IMR-90 (cell line): ENCODE measurements at places on chromosomes 5 and 9. TPM values are rescaled to one million over a fixed set of nuclear protein-coding genes. Genes with fewer than 3 reads are reported as not detected.
A peak's percentile ranks its signal among the peaks of the same experiment; 100 is the strongest.

- H3K27me3 ChIP-seq = no peaks in the 10 kb centered on the region
- no peak overlapping the region for H3K4me3 ChIP-seq
- H3K36me3 ChIP-seq = no peaks in the 10 kb centered on the region
Observed at GRCh38 chr9:108724652-108725051, 131.1 kb downstream of the ACTL7B start.

GRCh38 chr9:119283078-119283794 is 86.0 kb downstream of the BRINP1 start:
- H3K4me1 ChIP-seq = no peaks in the 10 kb centered on the region
- no peak overlapping the region for H3K27ac ChIP-seq
- H3K36me3 ChIP-seq = no peaks in the 10 kb centered on the region
- DNase-seq = no peak
- H3K4me3 ChIP-seq = no peak overlapping the region
- no peaks in the 10 kb centered on the region for H3K27me3 ChIP-seq

PDCD1LG2 gene
- 17.3 and 17.5 TPM in 2 replicates for polyA plus RNA-seq

GRCh38 chr9:79555474-79556089 is 16.2 kb upstream of the TLE4 start:
- H3K27me3 ChIP-seq = no peaks in the 10 kb centered on the region
- H3K4me3 ChIP-seq = no peak overlapping the region
- H3K27ac ChIP-seq = no peak overlapping the region
- H3K4me1 ChIP-seq = no peaks in the 10 kb centered on the region; the same call in 1 of the 2 replicates
- no peaks in the 10 kb centered on the region for H3K36me3 ChIP-seq
- DNase-seq = peak; percentile 30

DNA sequence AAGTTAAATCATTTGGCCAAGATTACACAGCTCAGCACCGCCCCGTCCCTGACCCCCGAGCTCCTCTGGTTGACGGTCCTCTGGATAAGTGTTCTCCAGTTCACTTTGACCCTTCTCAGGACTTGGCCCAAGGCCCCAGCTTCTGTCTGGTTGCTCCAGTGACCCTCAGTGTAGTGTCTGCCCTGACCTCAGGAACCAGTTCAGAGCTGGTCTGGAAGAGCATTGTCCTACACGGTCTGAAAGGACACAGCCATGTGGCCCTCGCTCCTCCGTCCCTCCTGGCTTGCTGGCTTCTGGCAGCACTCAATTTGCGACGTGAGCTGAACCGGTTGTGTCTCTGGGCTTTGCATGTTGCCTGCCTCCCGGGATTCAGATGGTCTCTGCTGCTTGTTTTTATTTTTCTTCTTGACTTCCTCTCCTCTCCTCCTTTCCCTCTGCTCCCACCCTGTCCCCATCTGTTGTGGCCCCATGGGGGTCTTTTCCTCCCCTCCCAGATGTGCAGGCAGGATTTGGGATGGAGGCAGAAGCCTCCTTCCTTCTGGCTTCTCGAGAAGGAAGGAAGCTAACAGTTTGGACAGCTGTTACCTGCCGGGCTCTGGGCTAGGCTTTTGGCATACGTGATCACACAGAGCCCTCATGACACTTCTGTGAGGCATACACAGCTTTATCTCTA is 72.0 kb downstream of the PPARGC1B start:
- no peak for DNase-seq
- H3K27ac ChIP-seq = no peak overlapping the region
- H3K27me3 ChIP-seq = no peaks in the 10 kb centered on the region
- H3K4me3 ChIP-seq = no peak overlapping the region

- H3K4me3 ChIP-seq = no peak overlapping the region
- no peaks in the 10 kb centered on the region for H3K27me3 ChIP-seq
- H3K4me1 ChIP-seq = no peaks in the 10 kb centered on the region
- DNase-seq = no peak
Observed at GRCh38 chr5:170254056-170254455, 21.3 kb downstream of the C5orf58 start.
